Mucosa of descending colon (tissue), 3 donors: ENCODE measurements at places on chromosomes 6 and 20. TPM values are rescaled to one million over a fixed set of nuclear protein-coding genes. Genes with fewer than 3 reads are reported as not detected.

The C2 gene
- 5.5 TPM for total RNA-seq

The SFTA2 gene
- not detected for total RNA-seq

The HTR1E gene
- total RNA-seq: not detected

The TFB1M gene
- total RNA-seq: 28.3 TPM

The FAXC gene
- 2.0 TPM for total RNA-seq

The SIRPD gene
- total RNA-seq: not detected

The MDFI gene
- total RNA-seq: 2.2 TPM

The NHLRC1 gene
- 2.3 TPM for total RNA-seq

The OPN5 gene
- not detected for total RNA-seq

The PLCG1 gene
- 98.4 TPM for total RNA-seq

The TNF gene
- 1.1 TPM for total RNA-seq

The HLA-DRA gene
- total RNA-seq: 69.0 TPM

The TLDC2 gene
- total RNA-seq: 30.0 TPM

The PIM1 gene
- total RNA-seq: 84.1 TPM

The ARHGAP40 gene
- not detected for total RNA-seq

The BMP5 gene
- 1.6 TPM for total RNA-seq

The DPM1 gene
- 39.5 TPM for total RNA-seq

The CD24 gene
- total RNA-seq: 1,593 TPM

The RIPPLY2 gene
- total RNA-seq: 1.3 TPM

The PGC gene
- total RNA-seq: not detected

The HEY2 gene
- total RNA-seq: 2.9 TPM

The VGLL2 gene
- total RNA-seq: not detected

The RAB23 gene
- total RNA-seq: 8.7 TPM

The PLCB4 gene
- total RNA-seq: 51.2 TPM

The TUBB1 gene
- total RNA-seq: not detected

The CCN6 gene
- total RNA-seq: not detected

The PLN gene
- total RNA-seq: 19.5 TPM

The SLA2 gene
- total RNA-seq: 1.6 TPM

The EMILIN3 gene
- 4.0 TPM for total RNA-seq

The SRMS gene
- total RNA-seq: 0.52 TPM

The LHFPL5 gene
- total RNA-seq: 0.19 TPM

The CRISP2 gene
- total RNA-seq: not detected

The HLA-DPB1 gene
- 31.2 TPM for total RNA-seq

The RALY gene
- 215 TPM for total RNA-seq

The BTN1A1 gene
- not detected for total RNA-seq

The TNFAIP3 gene
- 55.8 TPM for total RNA-seq

The KHDC1L gene
- total RNA-seq: not detected

The MTFR2 gene
- 2.6 TPM for total RNA-seq

The SLC13A3 gene
- not detected for total RNA-seq

The RAB44 gene
- total RNA-seq: 0.32 TPM

The TFAP2A gene
- 0.98 TPM for total RNA-seq

The RBPJL gene
- not detected for total RNA-seq

The ISM1 gene
- 0.66 TPM for total RNA-seq

The MAPK13 gene
- 173 TPM for total RNA-seq

The LINC00237 gene
- total RNA-seq: not detected

The SEL1L2 gene
- total RNA-seq: not detected

The CAPN11 gene
- total RNA-seq: 1.1 TPM
